ENCODE measurements at places on chromosomes 6 and 20.
A peak's percentile ranks its signal among the peaks of the same experiment; 100 is the strongest.

DNA sequence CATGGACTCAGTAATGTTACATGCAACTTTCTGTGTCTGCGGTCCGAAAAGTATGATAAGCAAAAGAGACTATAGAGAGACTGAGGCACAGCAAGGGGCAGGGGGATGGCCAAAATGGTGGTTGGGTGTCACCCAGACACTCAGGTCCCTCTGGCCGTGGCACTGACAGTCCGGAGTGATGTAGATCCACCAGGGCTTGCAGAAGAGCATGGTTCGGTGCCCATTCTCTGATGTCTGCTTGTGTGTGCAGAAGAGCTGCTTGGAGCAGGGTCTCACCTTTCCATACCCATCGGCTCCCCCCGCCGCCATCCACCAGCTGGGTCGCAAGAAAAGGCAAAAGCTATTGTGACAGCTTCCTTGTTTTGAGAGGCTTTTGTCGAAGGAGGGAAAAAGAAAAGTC is 6.6 kb upstream of the APCDD1L start:
- no peak for DNase-seq

- DNase-seq, result peak; percentile 60
Measured at GRCh38 chr6:36688063-36688738, 9.4 kb upstream of the RAB44 start.

GRCh38 chr20:60048634-60049521 is 90.7 kb downstream of the CDH26 start:
- DNase-seq, result peak; percentile 31

GRCh38 chr6:135397172-135397952 is 100.2 kb downstream of the AHI1 start:
- no peak for DNase-seq
